ENCODE measurements at places on chromosomes 5 and 9. TPM values are rescaled to one million over a fixed set of nuclear protein-coding genes. Genes with fewer than 3 reads are reported as not detected.

ARL14EPL gene
- 0.37 TPM for total RNA-seq

ZNF346 gene
- total RNA-seq = 23.8 TPM

TRPM3 gene
- total RNA-seq = 0.26 TPM

- H3K27me3 ChIP-seq = no peaks in the 10 kb centered on the region
- H3K36me3 ChIP-seq = no peaks in the 10 kb centered on the region
- no peaks in the 10 kb centered on the region for H3K4me1 ChIP-seq
- DNase-seq = no peak
- no peak overlapping the region for H3K4me3 ChIP-seq
These were observed 78.0 kb upstream of the C6 start for GRCh38 chr5:41291323-41291722.

DNA sequence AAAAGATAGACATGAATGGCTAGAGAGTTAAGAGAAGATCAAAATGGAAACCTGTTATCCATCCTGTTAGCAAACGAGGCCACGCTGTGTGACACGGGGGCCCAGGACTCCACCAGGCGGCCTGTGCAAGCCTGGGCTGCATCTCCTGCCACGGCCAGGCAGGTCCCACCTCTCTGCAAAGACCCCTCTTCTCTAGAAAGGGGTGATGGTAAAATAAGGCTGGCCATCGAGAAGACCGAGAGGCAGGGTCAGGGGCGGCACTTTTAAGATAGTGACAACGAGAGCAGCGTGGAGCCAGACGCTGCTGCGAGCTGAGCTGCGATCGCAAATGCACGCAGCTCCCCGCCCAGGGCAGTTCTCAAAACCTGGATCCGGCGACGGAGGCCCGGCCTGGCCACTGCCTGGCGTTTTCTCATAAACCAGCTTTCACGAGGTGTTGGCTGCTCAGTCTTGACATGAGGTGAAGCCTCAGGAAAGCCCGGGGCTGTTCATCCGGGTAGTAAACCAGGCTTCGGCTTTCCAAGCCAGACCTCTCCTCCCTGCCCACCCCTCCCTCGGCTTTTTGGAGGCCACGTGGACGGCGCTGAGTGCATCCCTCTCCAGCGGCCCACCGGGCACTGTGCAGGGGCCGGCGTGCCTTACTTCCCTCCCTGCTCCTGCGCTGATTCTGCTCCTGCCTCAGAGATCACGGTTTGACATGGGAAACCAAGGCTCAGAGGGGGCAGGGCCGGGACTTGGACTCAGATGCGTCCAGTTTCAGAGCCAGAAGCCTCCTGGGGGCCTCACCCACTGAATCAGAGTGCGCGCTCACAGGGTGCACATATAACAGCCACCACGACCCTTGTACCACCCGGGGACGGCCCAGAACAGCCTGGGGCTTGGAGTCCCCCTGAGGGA is 151.6 kb upstream of the PHYKPL start:
- H3K27me3 ChIP-seq = peaks cover 100% of the 10 kb centered on the region
- H3K4me3 ChIP-seq = no peak overlapping the region
- no peaks in the 10 kb centered on the region for H3K36me3 ChIP-seq
- DNase-seq = no peak
- no peak overlapping the region for H3K27ac ChIP-seq
- H3K4me1 ChIP-seq = no peaks in the 10 kb centered on the region

DNA sequence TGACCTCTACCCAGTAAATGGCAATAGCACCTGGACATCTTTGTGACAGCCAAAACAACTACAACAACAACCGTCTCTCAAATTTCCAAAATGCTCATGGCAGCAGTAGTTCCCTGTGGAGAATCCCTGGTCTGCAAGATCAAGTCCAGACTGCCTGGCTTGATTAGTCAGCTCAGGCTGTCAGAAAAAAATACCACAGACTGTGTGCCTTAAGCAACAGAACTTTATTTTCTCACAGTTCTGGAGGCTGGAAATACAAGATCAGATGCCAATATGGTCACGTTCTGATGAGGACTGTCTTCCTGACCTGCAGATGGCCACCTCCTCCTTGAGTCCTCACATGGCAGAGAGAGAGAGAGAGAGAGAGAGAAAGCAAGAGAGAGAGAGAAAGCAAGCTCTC is 52.3 kb upstream of the MOCS2 start:
- H3K27me3 ChIP-seq = no peaks in the 10 kb centered on the region
- no peak overlapping the region for H3K27ac ChIP-seq
- no peak for DNase-seq
- H3K36me3 ChIP-seq = no peaks in the 10 kb centered on the region

DNA sequence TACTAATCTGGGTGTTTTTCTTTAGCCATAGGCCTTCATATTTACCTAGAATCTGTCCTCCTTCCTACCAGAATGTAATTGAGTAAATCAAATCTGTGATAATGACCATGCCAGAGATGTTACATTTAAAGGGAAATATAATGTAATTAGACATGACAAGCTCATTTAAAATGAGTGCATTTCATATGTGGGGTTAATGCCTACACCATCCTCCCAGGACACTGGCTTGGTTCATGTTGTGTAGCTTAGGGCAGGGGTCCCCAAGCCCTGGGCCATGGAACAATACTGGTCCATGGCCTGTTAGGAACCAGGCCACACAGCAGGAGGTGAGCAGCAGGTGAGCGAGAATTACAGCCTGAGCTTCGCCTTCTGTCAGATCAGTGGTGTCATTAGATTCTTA is 276.9 kb upstream of the DAP start:
- no peaks in the 10 kb centered on the region for H3K27me3 ChIP-seq
- no peaks in the 10 kb centered on the region for H3K4me1 ChIP-seq
- no peak overlapping the region for H3K4me3 ChIP-seq
- H3K27ac ChIP-seq = no peak overlapping the region

GRCh38 chr5:151106043-151106442 is 25.2 kb upstream of the TNIP1 start:
- no peak overlapping the region for H3K27ac ChIP-seq
- no peaks in the 10 kb centered on the region for H3K36me3 ChIP-seq
- H3K27me3 ChIP-seq = no peaks in the 10 kb centered on the region
- no peak overlapping the region for H3K4me3 ChIP-seq

- peak; percentile 21 for DNase-seq
- H3K4me1 ChIP-seq = peaks cover 14% of the 10 kb centered on the region
- no peaks in the 10 kb centered on the region for H3K27me3 ChIP-seq
- H3K4me3 ChIP-seq = no peak overlapping the region
- H3K36me3 ChIP-seq = no peaks in the 10 kb centered on the region
These were observed 194 bp upstream of the RXFP3 start for GRCh38 chr5:33936004-33936380.

GRCh38 chr9:136091582-136092352 is 3.3 kb downstream of the NACC2 start:
- H3K27me3 ChIP-seq = no peaks in the 10 kb centered on the region
- no peak for DNase-seq
- no peaks in the 10 kb centered on the region for H3K36me3 ChIP-seq
- H3K4me3 ChIP-seq = no peak overlapping the region
- H3K4me1 ChIP-seq = peaks cover 22% of the 10 kb centered on the region
